WERI-Rb-1 (cell line): ENCODE measurements at places on chromosomes 2 and 18.
A peak's percentile ranks its signal among the peaks of the same experiment; 100 is the strongest.

GRCh38 chr2:109692013-109692743 is 78.0 kb downstream of the SOWAHC start:
- DNase-seq, result no peak

DNA sequence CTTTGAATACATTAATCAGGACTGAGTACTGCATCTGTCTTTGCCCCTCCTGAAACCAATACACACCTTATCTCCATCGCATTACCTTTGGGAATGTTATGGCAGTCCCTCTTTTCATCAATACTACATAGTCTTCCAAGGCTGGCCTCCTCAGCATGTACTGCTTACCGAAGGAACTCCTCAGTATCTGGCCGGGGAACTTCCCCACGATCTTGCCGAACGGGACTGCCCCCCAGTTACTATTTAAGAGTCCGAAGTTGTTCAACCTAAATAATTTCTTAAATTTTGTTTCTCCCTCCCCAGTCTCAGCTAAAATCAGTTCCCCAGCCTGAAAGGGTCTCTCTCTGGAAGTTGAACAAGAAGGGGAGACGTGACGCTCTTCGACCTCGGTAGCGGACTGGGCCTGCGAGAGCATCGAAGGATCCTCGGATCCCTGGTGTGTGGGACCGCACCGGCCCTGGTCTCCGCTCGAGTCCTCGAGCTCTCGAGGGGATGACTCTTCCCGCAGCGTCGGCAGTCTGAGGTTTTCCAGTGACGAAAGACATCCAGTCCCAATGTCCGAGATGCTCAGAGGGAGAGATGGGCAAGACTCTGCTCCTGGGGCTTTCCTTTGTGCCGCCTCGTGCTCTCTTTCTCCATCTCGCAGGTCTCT is 489 bp downstream of the TRMT61B start:
- DNase-seq, result no peak

GRCh38 chr18:8811115-8811514 is 105.8 kb downstream of the MTCL1 start:
- DNase-seq, result no peak

GRCh38 chr2:45651415-45652089 is at the start of gene PRKCE:
Gene PRKCE (plus strand): TSS chr2:45651675.
- DNase-seq, result peak; percentile 56

- DNase-seq, result no peak
Observed at GRCh38 chr2:120243211-120243610, 9.4 kb upstream of the RALB start.

DNA sequence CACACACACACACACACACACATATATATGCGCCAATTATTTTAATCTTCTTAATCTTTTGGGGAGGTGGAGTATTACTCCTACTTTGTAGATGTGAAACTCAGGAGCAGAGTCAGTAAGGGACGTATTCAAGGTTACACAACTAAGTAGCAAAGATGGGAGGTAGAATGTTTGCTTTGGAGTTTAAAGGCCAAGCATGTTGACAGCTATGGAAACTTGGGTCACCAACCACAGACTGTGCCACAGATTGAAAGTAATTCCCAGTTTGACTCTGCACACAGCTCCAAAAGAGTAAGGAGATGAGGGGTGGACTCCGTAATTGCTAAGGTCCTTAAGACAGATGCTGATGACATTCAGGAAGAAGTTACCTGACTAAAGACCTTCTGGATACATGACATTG is 124.8 kb upstream of the ITGB6 start:
- no peak for DNase-seq

GRCh38 chr2:230012267-230012884 is 56.3 kb downstream of the SLC16A14 start:
- no peak for DNase-seq

DNA sequence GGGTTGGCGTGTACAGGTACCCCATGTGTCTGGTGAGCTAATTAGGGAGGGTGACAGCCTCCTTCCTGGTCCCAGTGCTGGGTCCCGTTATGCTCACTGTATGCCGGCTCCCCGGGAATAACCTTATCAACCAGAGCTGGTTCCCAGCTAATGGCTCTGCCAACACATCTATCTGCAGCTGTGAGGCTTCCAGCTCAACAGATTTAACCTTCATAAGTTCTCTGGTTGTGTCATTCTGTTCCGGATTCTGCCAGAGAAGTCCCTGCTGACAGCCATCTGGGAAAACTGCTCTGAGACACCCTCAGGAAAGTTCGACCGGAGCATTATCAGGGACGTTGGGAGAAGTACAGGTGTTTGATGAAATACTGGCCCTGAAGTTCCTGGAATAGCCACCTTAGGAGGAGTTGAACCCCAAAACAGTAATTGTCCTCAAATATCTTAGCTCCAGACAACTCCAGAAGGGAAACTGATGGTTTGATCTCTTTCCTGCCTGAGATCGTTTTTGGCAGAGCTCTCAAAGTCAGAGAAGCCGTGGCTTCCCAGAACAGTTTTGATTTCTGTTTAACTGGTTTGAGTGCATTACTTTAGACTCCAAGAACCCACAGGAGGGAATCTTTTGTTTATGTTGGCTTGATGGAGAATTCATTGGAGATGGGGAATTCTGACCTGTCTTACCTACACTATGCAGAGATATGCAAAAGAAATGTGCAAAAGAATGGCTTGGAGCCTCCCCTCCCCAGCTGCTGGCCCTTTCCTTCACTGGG is 39.4 kb upstream of the TXNDC2 start:
- no peak for DNase-seq

GRCh38 chr2:31051258-31052140 is 86.7 kb downstream of the GALNT14 start:
- no peak for DNase-seq

- DNase-seq, result peak; percentile 56
Observed at GRCh38 chr18:50301074-50301473, 13.6 kb upstream of the CXXC1 start.

- DNase-seq, result peak; percentile 74
Observed at GRCh38 chr2:70124983-70125480, 37.8 kb downstream of the PCBP1 start.

DNA sequence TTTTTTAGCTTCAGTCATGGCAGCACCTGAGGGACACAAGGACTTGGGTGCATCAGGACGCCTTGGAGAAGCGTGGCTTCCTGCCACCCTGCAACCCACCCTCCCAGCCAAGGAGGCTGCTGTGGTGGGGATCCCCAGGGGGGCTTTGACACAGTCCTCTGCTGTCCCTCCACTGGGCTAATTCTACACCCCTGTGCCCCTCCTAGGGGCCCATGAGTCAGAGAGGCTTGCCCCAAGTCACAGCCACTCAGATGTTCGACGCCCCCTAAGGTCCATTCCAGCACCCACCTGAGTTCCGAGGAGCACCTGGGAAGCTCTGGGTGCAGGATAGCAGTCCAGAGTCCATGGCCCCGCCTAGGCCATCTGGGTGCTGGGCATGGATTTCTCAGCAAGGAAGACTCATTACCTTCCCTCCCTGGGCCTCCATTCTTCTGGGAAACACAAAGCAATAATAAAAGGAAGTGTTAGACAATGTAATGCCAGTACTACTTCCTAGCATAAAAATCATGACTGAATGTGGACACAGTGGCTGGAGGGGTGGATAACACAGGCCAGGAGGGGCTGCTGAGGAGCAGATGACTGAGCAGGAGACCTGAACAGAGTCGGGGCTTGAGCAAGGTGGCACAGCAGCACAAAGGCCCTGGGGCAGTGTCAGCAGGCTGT is 3.7 kb downstream of the ALPG start:
- no peak for DNase-seq

- DNase-seq, result no peak
Observed at GRCh38 chr2:101223814-101224231, 28.9 kb upstream of the CNOT11 start.

GRCh38 chr2:224570328-224570993 is 14.7 kb downstream of the CUL3 start:
- DNase-seq, result no peak

- no peak for DNase-seq
Observed at GRCh38 chr2:5886462-5886861, 194.3 kb downstream of the SOX11 start.

GRCh38 chr2:38580115-38580636 is 22.6 kb downstream of the HNRNPLL start:
- no peak for DNase-seq

GRCh38 chr2:199903111-199903510 is 8.0 kb upstream of the C2orf69 start:
- DNase-seq, result peak; percentile 49

DNA sequence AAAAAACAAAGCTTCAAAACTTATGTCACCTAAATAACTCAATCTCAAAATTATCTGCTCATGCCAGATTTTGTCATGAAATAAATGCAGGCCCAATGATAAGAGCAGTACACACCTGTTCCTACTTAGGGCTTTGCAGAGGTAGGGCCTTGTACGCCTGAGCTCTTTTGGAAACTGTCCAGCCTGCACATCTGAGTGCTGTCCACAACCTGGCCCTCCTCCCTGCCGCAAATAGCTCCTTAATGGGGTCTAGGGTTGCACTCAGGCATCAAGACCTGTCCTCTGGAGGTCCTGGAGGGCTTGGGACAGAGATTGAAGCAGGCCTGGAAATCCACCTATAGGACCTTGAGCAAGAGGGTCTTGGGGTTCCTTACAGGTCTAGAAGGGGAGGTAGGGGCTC is 115.4 kb upstream of the CCDC195 start:
- DNase-seq, result no peak

DNA sequence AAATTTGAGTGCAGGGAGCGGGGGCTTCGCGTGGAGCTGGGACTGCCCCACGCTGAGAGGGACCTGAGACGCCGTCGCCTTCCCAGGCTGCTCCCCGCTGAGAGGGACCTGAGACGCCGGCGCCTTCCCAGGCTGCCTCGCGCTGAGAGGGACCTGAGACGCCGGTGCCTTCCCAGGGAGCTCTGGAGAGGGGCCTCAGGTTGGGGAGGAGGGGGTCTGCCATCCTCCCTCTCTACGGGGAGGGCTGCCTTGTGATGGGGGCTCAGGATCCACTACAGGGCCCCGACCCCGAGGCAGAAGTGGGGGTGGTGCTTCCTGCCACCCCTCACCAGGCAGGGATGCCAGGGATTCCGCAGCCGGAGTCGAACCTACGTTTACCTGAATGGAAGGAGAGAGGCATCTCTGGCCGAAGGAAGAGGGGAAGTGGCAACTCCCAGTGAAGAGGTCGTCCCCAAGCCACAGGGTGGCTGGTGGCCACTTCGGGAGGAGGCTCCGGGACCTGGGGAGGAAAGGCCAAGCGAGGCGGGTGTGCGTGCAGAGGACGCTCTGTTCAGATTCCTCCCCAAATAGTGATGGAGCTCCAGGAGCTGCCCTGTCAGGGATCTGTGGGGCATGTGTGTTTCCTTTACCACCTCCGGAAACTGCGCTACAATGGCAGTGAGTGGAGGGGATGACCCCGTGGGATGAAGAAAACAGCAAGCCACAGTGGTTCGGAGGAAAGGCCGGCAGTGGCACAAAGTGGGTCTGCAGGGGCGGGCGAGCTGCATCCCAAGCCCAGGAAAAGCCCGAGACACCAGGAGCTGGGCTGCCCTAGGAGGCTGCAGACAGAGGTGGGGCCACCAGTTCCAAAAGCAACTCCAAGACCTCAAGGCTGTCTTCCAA is 108.2 kb upstream of the CTDP1 start:
- DNase-seq, result peak; percentile 10

DNA sequence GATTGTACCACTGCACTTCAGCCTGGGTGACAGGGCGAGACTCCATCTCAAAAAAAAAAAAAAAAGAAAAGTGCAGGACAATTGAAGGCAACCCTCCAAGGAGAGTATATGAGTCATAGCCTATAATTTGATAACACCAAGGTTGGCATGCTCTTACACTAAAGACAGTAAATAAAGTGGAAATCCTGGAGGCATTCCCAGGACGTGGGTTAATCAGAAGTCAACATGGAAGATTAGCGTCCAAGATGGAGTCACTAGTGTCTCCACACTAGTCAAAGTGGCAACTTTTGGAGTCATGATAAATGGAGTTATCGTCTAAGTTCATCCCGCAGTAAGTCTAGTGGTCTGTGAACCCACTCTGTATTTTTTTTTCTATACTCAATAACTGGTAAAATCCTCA is 21.2 kb upstream of the UGGT1 start:
- DNase-seq, result no peak

- no peak for DNase-seq
Observed at GRCh38 chr2:179580378-179581146, 280.9 kb downstream of the ZNF385B start.

- DNase-seq, result no peak
Observed at GRCh38 chr18:79217979-79218604, 148.9 kb downstream of the ATP9B start.

GRCh38 chr18:13141209-13141608 is 77.4 kb upstream of the LDLRAD4 start:
- no peak for DNase-seq

GRCh38 chr2:240555541-240556250 is 2.1 kb downstream of the ANKMY1 start:
- no peak for DNase-seq

- DNase-seq, result no peak
Observed at GRCh38 chr2:55156326-55156725, 75.8 kb downstream of the CLHC1 start.

DNA sequence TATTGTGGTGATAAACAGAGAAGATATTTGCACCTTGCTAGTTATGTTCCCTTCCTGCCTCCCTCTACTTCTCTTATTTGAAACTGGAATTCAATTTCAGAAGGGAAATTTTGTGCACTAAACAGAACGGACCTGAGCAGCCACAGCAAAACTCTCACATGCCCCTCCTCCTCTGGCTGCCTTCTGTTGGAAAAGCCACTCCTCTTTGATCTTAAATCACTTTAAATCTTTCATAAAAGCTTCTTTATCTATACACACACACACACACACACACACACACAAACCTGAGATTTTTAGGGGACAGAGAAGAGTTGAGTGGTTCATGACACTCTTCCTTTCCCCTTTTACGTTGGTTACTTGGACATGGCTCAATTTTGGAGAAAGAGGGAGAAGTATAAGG is 5.6 kb downstream of the TBR1 start:
- no peak for DNase-seq

DNA sequence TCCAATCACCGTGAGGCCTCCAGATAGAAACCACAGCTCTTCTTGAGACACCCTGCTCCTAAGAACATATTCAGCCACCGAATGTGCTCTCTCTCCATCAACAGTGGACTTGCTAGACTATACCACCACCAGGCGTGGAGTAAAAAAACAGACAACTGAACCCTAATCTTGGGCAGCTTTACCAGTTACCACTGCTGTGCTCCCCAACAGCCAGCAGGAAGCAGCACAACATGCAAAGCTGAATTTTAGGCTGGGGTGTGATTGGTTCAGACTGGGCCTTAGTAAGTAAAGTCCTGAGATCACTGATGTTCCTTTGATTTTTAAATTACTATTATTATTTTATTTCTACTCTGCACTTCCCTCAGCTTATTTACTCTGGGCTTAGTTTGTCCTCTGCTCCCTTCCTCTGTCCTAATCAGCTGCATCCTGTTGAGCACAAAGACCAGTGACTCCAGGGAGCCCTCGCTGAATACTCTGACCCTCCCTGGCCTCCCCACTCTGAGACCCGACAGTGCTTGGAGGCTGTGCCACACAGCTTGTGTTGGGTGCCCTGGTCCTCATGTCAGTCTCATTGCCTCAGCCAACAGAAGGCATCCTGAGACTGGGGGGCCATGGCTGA is 21.9 kb downstream of the MRPL35 start:
- DNase-seq, result peak; percentile 52

DNA sequence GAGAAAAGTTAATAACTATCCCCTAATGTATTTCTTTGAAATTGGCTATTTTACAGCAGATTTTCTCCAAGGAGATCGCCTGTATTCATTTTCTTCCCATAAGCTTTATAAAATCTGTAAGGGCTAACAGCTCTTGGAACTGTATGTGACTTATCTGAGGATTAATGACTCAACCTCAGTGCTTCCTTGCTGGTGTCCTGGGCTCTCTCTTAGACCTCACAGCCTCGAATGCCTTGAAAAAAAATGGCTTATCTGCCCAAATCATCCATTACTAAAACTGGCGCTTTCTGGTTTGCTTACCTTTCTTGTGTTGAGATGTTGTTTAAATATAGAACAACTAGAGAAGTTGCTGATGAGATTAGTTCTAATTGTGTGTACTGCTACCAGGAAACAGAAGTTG is 713.6 kb downstream of the SLC4A3 start:
- DNase-seq, result no peak
